ENCODE measurements at places on chromosomes 1 and 21. TPM values are rescaled to one million over a fixed set of nuclear protein-coding genes. Genes with fewer than 3 reads are reported as not detected.

DNA sequence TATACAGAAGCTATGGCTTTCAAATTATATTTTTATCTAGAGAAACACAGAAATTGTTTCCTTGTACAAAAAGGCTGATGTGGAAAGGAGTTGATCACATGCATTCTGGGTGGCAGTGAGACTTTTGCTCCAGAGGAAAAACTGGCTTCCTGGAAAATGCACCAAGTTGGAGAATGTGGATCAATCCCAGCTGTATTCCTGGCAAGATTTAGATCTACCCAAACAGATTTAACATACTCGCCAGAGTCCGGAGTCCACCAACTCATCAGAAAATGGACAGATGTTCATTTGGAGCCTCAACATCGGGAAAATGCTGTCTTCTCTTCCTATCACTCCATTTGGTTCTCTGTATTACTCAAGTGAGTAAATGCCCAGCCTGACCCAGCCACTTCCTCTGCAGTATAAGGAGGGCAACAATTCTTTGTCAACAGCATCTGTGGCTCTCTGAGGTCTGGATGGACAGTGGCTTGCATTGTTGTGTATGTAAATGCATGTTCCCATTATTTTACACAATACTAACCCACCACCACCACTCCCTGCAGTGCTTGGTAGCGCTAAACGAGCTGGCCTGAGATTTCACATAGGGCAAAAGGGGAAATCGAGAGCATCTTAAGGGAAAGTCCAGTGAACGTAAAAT, 226.2 kb upstream of the IRF2BP2 start:
- DNase-seq, result no peak

GRCh38 chr1:24688033-24688432, 44.9 kb downstream of the SRRM1 start:
- no peak for DNase-seq

DNA sequence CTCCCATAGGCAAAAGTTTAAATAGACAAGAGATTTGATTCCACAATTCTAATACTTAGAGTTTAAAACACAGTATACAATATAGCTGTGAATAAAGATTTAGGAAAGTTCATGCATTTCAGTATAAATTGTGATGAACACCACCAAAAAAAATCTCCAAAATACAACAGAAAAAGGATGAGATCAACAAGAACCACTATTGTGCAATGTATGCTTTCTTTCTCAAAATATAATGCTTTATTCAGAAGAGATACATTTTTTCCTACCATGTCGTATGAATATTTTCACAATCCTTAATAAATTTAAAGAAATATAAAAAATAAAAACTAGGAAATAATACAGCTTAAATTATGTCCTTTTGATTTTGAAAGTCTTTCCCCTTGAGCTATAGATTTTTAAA, 1309.2 kb downstream of the MRPL39 start:
- no peak for DNase-seq

GRCh38 chr21:40547906-40548513, 298.9 kb downstream of the DSCAM start:
- no peak for DNase-seq

DNA sequence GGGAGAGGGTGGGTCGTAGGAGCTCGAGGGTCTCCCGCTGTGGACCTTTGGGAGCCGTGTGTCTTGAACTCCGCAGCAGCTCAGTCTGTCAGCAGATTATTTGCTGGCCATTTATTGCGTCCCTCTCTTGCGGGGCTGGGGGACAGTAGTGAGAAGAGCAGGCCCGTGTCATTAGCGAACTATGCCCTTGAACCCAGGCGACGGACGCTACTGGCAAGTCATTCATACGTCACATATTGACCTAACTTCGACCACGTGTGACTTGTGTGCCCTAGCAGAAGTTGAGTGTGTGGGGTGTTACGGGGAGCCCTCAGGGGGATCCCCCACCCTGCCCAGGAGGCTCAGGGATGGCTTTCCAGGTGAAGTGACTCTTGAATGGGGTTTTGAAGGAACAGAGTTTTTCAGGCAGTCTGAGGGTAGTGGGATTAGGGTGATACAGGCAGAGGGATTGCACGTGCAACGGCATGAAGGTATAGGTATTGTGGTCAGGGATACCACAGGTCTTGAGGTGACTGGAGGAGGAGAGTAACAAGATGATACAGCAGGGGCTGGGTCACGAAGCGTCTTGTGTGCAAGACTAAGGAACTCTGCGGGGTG, 13.0 kb downstream of the RCC1 start:
- peak; percentile 48 for DNase-seq

- DNase-seq, result no peak
Measured at GRCh38 chr1:56073206-56073605, 506.2 kb downstream of the PLPP3 start.

DNA sequence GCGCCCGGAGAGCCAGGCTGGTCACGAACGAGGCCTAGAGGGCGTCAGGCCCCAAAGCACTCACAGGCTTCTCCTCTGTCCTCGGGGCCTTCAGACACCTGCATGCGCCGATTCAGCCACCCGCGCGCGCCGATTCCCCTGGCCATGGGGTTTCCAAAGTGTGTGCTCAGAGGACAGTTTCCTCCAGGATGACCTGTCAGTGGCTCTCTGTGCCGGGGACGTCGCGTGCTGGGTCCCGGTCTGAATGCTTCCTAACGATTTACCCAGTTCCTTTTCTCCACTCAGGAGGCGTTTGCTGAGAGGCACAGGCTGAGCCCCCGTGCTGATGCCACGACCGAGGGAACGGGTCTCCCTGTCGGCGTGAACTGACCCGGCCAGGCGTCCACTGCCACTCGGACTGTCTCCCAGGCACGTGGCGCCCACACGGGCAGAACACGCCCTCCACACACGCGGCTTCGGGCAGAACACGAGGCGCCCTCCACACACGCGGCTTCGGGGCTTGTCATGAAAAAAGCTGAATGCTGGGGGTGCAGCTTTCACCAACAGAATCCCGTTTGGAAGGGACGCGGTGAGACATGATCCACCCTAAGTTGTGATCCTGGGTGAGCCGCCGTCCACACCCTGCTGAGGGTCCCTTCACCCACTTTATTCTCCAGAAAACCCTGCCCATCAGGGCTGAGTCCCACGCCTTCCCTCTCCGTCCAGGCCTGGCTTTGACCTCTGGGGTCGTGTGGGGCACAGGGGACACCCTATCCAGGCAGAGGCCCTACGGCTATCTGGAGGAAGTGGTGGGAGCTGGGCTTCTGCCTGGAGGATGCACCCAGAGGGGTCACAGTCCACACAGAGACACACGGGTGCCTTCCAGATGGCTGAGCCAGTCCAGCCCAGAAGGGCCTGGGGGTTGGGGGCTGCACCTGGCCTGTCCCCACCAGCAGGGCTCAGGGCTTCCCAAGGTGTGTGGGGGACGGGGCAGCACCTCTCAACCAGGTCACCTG, 56.1 kb downstream of the COL6A1 start:
- no peak for DNase-seq

DNA sequence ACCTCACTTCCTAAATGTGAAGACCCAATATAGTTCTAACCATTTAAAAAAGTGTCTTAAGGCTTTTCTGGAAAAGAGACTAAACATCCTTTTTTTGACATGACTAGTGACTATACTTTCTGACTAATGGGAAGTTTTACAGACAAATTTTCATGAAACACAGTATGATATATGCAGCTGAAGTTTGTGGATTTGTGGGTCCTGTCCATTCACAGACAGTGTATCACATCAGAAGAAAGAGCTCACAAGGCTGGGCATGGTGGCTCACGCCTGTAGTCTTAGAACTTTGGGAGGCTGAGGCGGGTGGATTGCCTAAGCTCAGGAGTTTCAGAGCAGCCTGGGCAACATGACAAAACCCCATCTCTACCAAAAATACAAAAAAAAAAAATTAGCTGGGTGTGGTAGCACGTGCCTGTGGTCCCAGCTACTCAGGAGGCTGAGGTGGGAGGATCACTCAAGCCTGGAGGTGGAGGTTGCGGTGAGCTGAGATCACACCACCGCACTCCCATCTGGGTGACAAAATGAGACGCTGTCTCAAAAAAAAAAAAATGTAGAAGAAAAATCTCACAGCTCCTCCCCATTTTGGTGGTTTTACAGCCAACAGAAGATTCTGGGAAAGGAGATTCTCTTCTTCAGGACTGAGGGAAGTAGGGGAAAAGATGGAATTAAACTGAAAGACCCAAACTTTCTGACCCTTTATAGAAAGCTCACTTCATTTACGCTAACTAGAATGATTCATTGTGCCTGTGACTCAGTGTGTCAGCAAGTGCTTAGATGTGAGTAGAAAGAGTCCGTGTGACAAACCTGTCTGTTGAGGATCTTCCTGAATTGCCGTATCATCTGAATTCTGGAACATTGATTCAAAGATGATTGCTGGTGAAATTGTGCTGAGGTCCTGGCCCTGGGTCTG, 15.2 kb upstream of the YRDC start:
- peak; percentile 44 for DNase-seq

DNA sequence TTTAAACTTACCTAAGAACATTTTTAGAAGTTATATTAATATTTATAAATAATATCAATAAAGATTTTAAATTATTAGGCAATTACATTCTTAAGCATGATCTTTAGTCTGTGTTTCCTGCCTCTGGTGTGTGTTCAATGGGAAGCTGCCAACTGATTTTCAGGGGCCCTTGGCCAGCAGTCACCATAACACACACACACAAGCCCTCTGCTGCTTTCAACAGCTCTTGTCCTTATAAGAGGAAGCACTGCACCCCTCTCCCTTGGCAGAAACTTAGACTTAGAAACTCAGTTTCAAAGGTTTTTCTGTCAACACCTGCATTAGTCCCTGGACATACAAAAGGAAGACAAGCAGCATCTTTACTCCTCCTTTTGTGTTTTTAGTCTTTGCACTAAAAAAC, 81.4 kb downstream of the VAV3 start:
- DNase-seq, result no peak

DNA sequence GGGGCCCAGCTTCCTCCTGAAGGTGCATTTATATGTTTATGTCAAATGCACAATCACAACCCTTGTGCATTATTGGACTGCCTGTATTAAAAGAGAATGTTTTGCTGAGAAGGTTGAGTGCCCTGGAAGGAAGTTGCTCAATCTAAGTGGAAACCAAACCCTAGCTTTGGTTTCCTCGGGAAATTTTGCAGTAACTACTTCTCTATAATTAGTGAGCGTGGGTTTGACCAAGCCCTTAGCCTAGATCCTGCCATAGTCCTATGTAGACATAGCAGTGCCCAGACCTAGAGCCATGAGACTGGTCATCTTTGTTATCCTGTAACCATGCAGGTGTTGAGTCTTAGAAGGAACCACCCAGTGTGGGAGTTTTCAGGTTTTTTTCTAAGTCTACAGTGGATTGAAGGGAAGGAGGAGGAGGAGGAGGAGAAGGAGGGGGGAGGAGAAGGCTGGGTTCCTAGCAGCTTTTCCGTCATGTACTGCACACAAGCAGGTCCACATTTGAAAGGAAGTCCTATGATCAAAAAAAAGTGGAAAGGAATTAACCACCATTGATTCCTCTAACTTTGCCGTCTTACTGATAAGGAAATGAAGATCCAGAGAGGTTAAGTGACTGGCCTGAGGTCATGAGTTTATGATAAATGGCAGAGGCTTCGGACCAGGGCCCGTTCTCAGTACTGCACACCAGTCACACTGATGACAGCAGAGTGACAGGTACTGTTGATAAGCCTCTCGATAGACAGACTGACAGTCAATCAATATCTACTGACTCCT, 72.2 kb upstream of the LYST start:
- no peak for DNase-seq

- peak; percentile 91 for DNase-seq
Measured at GRCh38 chr1:1063945-1064831, 9.9 kb downstream of the RNF223 start.

- peak; percentile 6 for DNase-seq
Measured at GRCh38 chr21:25934130-25934529, 199.4 kb downstream of the GABPA start.

Gene RASAL2
- 11.3 TPM for total RNA-seq

DNA sequence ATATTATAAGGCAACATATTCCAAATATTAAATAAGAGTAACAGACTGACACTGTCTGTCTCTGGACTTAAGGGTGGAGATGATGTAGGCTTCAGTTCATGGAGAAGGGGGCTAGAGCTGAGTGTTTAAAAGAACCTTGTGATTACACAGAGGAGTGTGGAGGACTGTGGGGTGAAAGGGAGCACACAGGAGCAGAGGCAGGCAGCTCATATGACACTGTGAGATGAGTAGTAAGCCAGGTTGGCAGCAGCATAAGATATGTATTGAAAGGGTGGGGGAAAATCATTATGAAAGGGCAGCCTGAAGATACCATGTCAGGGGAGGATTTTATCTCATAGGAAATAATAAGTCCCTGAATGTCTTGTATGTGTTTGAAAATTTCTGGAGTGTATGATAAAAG, 104.5 kb downstream of the AK5 start:
- DNase-seq, result no peak

DNA sequence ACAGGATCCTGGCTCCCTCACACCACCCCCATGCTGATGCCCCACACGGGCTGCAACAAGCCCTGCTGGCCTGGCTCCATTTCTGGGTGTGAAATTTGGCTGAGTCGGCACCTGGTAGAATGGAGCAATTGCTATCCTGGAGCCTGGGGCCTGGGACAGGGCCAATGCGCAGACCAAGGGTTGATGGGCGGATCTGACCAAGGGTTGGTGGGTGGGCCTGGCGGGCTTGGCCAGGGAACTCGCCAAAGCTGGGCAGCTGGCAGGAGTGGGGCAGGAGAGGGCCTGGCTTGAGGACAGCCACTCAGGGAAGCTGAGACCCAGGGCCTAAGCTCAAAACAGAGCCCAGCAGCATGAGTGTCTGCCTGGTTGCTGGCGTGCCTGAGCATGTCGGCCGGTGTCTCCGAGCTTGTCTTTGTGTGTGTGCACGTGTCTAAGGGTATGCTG, 70.9 kb upstream of the POU3F1 start:
- DNase-seq, result no peak

DNA sequence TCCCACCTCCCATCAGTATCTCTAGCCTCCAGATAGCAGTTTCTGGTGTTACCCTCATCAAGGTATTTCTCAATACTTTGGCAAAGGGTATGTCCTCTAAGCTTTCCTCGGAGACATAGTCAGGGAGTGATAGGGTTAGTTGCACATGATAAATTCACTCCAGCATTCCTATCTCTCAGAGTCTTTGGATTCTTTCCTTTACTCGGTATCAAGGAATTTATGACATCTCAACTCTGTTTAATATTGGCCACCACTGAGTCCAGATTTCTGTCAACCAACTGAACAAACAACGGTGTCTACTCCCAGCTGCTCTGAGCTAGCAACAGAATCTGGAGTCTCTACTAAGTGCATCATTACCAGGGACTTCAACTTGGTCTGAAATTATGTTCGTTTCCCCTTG, 233.4 kb downstream of the TM2D1 start:
- DNase-seq, result no peak

GRCh38 chr1:232662910-232663309, 33.0 kb upstream of the SIPA1L2 start:
- DNase-seq, result no peak

DNA sequence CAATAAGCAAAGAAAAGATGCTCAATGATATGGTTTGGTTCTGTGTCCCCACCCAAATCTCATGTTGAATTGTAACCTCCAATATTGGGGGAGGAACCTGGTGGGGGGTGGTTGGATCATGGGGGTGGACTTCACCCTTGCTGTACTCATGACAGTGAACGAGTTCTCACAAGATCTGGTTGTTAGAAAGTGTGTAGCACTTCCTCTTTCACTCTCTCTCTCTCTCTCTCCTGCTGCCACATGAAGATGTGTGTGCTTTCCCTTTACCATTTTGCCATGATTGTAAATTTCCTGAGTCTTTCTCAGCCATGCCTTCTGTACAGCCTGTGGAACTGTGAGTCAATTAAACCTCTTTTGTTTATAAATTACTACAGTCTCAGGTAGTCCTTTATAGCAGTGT, 248.4 kb downstream of the HHIPL2 start:
- DNase-seq, result no peak
